GM12864 (cell line): ENCODE measurements at places on chromosomes 2 and 18.

DNA sequence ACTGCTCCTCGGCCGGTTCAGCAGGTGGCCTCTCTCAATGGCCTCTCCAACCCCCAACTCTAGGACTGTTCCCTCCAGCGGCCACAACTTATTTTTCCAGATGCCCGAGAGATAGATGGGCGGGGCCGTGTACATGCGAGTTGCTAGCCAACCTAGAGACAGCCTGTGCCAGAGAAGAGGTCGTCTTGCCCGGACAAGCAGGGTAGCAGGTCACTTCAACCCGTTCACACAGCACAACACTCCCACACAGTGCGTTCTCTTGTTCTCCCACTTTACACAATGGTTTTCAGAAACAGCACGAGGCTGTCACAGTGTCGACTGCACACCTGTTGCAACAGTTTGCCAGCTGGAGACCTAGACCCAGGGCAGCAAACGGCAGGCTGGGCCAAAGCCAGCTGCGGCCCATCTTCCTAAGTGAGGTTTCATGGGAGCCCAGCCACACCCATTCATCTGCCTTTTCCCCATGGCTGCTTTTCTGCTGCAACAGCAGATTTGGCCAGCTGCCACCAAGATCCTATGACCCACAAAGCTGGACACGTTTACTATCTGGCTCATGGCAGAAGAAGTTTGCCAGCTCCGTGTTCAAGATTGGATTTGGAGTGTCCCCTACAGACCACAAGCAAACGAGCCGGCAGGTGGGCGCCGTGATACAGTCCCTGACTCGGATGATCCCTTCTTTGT, 7.3 kb upstream of the PRLH start:
- no peak for DNase-seq

DNA sequence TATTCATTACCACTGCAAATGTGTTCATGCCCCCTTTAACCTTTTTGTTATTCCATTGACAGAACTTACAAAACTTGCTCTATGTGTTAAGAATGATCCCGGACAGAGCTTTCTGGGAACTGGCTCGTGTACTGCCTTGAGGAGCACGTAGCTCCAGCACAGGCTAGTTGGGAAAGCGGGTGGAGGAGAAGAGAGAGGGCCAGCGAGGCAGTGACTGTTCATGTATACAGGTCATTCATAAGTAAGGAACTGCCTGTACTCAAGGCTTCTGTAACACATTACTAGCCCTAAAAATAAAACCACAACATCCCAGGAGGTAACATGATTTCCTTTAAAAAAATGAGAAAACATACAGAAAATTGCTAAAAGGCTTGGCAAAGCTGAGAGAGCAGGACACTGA, 109.0 kb downstream of the STK39 start:
- no peak for DNase-seq

DNA sequence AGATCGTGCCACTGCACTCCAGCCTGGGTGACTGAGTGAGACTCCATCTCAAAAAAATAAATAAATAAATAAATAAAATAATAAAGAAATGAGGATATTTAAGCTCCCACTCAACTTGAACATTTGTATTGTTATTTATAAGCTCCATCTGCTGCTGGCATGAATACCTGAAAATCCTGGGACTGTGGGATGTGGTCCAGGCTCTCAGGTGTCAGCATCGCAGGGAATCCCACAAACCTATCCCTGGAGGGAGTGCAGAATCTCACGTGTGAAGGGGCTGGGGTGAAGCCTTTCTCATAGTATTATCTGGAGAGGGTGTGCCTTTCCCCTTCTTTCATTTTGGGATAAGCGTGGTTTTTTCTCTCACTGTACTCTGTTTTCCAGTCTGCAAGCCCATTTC, 47.4 kb upstream of the POLE4 start:
- no peak for DNase-seq

- no peak for DNase-seq
Observed at GRCh38 chr2:38981670-38982357, 92.1 kb downstream of the ARHGEF33 start.

GRCh38 chr2:41710944-41711343, 336.9 kb upstream of the PKDCC start:
- no peak for DNase-seq

DNA sequence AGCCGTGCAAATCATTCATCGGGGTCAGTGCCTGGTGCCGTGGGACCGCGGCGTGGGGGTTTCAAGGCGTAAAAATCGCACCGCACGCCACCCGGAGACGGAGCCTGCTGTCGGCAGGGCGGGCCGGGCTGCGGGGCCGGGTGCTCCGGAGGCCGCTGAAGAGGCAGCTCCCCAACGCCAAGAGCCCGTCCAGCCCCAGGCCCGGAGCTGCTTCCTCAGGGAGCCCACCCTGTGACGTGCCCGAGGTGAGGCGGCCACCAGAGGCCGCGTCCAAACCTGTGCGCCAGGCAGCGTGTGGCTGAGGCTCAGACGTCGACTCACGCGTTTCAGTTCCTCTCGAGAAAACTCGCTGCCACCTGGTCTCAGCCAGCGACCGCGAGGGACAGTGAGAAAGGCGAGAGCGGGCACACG, 98.1 kb downstream of the NFATC1 start:
- no peak for DNase-seq

GRCh38 chr2:88608184-88608583, 19.1 kb downstream of the EIF2AK3 start:
- no peak for DNase-seq

DNA sequence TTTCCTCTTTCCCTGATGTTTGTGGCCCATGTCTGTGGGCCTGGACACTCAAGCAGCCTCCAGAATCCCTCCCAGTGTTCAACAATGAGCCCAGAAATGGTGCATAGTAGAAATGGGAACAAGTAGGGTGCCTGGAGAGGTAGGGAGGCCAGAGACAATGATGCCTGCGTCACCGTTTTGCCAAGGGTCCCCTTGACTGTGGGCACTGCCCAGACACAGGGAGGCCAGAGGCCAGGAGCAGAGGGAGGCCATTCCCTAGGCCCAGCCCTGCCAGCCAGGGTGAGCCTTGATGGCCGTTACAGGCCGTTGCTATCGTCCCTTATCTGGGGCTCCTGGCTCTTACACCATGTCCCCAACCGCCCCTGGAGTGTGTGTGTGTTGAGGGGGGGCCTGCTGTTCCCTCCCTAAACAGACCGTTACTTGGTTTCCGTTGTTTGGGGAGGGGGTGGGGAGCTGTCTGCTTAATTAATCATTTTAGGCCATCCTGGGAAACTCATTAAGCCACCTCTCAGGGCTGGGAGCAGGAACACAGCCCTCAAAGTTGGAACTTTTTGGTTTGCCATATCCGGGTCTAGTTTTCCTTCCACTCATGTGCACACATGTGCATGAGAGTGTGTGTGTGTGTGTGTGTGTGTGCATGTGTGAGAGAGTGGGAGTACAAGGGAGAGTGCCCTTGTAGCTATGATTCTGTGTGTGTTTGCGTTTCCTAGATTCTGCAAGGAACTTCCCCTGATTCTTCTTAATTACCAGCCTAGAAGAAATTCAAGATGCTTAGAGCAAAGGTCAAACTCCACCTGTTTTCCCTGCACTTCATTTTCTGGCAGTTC, 135.2 kb upstream of the HAAO start:
- no peak for DNase-seq

DNA sequence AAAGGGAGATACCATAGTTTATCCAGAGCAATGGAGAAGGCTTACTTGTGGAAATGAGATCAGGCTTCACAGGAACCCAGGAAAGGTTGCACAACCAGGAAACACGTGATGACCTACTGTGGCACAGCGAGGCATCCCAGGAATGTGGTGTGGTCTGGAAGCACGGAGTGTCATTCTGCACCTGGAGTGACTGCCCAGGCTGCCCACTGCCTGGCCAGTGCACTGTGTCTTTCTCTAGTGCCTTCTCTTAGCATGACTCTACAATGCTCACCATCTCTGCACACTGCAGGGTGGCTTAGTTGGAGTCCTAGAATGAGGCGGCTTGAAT, 48.9 kb downstream of the CHST9 start:
- no peak for DNase-seq

- no peak for DNase-seq
Observed at GRCh38 chr2:157769856-157770255, 106.3 kb downstream of the ACVR1 start.

- peak; percentile 72 for DNase-seq
Observed at GRCh38 chr2:64945973-64946768, 43.0 kb upstream of the SLC1A4 start.
